Stomach (tissue), 19 donors: ENCODE measurements at places on chromosomes 13 and 19.

DNA sequence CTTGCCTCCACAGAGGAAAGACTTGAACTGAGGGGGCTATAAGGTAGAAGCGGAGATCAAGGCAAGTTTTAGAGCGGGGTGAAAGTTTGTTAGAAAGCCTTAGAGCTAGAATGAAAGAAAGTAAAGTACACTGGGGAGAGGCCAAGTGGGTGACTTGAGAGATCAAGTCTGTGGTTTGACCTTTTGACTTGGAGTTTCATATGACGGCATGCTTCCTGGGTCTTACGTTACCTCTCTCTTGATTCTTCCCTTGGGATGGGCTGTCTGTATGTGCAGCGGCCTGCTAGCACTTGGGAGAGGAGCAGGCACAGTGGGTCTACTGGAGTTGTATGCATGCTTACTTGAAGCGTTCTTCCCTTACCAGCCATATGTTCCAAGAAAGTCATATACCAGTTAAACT is 1768.5 kb downstream of the PCDH9 start:
- peak; percentile 4 for DNase-seq

DNA sequence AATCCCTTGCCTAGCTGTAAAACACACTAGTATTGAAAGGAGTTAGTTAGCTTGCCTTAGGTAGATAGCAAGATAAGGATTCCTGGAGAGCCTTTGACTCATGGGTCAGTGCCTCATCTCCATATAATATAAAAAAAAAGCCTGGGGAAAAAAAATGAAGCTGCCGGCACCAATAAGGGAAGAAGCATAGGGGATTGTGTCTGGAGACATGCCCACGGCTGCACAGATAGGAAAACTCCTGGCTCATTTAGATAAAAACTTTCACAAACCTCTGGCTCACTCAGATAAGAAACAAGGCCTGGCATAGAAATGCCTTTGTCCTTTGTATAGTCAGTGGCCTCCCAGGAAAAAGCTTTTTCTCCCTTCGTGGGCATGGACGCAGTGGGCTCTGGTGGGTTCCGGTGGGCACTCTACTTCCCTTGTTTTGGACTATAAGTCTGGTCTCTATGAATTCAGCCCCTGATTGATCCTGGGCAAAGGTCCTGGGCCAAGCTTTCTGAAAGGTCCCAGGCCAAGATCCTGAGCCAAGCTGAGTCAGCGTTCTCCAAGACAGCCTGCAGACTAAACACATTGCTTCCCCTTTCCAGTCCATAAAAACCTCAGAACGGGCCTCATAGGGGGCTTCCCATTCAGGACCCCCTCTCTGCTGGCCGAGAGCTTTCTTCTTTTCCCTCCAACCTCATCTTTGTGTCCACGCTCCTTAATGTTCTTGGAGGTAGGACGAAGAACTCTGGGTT is 4.9 kb upstream of the OR7A17 start:
- peak; percentile 2 for DNase-seq

- no peak for DNase-seq
Observed at GRCh38 chr13:58190577-58190976, 559.0 kb downstream of the PCDH17 start.

DNA sequence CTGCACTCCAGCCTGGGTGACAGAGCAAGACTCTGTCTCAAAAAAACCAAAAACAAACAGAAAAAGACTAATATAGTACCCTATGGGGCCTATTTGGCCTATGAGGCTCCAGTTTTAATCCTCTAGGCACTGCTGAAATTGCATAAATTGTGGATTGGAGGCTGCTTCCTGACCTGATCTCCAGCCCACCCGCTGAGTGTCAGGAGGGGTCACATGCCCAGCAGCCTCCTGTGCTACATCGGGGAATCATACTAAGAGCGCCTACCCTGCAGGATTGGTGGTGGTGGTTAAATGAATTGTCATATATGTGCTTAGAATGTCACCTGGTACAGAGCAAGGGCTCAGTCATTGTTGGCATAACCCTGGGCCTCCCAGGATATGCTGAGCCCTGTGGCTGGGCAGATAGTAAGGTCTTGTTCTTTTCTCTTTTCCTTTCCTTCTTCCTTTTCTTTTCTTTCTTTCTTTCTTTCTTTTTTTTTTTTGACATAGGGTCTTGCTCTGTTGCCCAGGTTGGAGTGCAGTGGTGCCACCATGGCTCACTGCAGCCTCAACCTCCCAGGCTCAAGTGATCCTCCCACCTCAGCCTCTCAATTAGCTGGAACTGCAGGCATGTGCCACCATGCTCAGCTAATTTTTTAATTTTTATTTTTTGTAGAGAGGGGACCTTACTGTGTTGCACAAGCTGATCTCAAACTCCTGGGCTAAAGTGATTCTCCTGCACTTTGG is 31.3 kb downstream of the LTBP4 start:
- DNase-seq = no peak

GRCh38 chr19:36973021-36973843 is 57.1 kb downstream of the ZNF568 start:
- peak; percentile 98 for DNase-seq

GRCh38 chr13:41032691-41033376 is 13.7 kb upstream of the ELF1 start:
- no peak for DNase-seq
